Keratinocyte (primary cell): ENCODE measurements at places on chromosomes 7 and 10.
A peak's percentile ranks its signal among the peaks of the same experiment; 100 is the strongest.

DNA sequence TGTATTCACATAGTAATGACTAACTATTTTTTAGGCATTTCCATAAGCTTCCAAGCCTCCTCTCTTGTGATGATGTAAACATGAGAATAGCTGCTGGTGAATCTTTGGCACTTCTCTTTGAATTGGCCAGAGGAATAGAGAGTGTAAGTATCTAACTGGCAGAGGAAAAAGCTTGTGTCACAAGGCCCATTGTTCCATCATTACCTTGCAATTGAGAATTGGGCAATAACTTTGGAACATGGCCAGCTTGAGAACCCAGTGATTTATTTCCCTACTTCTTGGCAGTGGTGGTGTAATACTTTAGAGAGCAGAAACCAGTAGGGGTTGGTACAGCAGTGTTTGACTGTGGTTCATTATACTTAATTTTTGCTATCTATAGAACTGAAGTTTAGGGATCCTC is 12.0 kb downstream of the IFRD1 start:
- DNase-seq: no peak

DNA sequence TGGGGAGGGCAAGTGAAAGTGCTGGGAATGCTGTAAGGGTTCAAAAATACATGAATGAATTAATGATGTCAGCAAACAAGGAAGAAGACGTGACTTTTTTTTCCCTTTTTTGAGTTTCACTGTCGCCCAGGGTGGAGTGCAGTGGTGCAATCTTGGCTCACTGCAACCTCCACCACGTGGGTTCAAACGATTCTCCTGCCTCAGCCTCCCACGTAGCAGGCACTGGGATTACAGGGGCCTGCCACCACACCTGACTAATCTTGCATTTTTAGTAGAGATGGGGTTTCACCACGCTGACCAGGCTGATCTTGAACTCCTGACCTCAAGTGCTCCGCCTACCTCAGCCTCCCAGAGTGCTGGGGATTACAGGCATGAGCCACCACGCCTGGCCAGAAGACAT is 30.0 kb downstream of the DENND10 start:
- DNase-seq: no peak

DNA sequence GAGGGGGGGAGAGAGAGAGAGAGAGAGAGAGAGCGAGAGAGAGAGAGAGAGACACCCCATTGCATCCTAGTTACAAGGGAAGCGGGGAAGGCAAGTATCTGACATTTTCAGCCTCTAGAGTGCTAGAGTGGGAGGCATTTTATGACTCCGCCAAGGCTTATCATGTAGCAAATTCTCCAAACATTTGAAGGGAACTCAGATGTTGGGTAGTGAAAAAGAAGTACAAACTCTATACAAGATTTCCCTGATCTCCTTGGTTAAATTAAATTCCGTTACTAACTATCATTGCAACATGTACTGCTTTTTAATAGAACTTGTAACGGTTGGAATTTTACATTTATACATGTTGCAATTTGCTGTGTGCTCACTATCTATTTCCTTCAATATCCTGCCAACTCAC is 83.4 kb upstream of the FAM3C start:
- no peak for DNase-seq

GRCh38 chr7:92747041-92747835 is 89.1 kb downstream of the CDK6 start:
- DNase-seq: no peak

GRCh38 chr7:105890290-105890997 is 14.0 kb upstream of the ATXN7L1 start:
- no peak for DNase-seq

- no peak for DNase-seq
Observed at GRCh38 chr7:55033236-55033846, 14.5 kb downstream of the EGFR start.

- no peak for DNase-seq
Observed at GRCh38 chr10:29257106-29257783, 31.6 kb upstream of the LYZL1 start.

DNA sequence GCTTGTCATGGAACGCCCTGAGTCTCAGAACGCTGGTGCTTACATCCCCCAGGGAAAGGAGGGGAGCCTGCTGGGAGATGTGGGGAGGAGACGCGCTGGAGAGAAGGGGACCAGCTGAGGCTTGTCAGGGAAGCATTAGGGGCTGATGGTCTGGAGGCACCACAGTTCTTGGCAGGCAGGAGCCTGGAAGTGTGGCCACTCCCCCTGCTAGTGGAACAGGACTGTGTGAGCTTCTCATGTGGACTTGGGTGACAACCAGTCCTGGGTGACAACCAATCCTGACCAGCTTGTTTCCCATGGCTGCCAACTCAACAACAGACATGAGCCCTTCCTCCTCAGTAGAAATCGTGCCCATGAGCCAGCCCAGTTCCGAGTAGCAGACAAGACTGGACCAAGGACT is 87.8 kb downstream of the SPDYE5 start:
- no peak for DNase-seq

- no peak for DNase-seq
Observed at GRCh38 chr10:119700321-119700954, 25.4 kb upstream of the INPP5F start.

- no peak for DNase-seq
Observed at GRCh38 chr10:70671619-70672164, 614 bp upstream of the ADAMTS14 start.

DNA sequence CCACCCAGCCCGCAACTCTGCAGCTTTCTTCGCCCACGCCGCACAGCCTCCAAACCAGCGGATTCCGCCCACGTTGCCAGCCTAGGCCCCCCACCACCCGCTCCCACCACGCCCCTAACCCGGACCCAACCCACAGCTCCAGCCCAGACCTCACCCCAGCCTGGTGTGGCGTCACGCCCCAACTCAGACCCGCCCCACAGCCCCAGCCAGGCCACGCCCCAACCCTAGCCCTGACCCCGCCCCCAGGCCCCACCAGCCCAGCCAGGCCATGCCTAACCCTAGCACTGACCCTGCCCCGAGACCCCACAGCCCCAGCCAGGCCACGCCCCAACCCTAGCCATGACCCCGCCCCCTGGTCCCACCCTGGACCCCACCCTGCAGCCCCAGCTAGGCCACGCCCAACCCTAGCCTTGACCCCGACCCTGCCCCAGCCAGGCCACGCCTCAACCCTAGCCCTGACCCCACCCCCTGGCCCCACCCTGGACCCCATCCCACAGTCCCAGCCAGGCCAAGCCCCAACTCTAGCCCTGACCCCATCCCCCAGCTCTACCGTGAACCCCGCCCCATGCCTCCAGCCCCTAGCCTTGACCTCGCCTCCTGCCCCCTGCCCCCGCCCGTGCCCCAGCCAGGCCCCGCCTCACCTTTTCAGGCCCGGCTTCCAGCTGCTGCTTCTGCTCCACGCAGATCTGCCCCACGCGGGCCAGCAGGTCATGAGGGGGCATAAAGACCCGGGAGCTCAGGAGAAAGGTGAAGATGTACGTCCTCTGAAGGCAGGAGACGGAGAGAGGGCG is 64.0 kb downstream of the RASGEF1A start:
- DNase-seq: no peak

GRCh38 chr7:80773787-80774508 is 135.5 kb downstream of the CD36 start:
- no peak for DNase-seq

- peak; percentile 15 for DNase-seq
Observed at GRCh38 chr10:129531195-129531968, 64.3 kb downstream of the MGMT start.

GRCh38 chr10:78398382-78398781 is 364.7 kb downstream of the RPS24 start:
- DNase-seq: no peak

DNA sequence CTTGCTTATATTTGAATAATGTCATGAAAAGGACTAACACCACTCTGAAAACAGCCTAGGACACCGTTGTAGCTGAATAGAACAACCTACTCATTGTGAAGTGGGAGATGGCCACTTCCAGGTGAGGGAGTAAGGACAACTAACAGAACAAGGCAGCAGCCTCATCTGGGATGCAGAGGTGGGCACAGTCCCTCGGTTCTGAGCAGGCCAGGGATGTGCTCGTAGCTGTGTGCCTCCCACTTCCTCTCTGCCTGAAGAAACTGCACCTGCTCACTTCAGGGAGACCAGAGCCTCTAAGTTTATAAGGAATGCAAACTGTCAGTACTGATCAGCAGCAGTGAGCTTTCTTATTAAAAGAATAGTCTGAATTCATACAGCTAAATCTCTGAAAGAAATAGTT is 2.5 kb downstream of the VSTM4 start:
- DNase-seq: no peak
